T-helper 1 cell (primary cell): ENCODE measurements at places on chromosomes 1 and 21.

- no peak for DNase-seq
Measured at GRCh38 chr1:10857687-10858086, 61.2 kb upstream of the CASZ1 start.

DNA sequence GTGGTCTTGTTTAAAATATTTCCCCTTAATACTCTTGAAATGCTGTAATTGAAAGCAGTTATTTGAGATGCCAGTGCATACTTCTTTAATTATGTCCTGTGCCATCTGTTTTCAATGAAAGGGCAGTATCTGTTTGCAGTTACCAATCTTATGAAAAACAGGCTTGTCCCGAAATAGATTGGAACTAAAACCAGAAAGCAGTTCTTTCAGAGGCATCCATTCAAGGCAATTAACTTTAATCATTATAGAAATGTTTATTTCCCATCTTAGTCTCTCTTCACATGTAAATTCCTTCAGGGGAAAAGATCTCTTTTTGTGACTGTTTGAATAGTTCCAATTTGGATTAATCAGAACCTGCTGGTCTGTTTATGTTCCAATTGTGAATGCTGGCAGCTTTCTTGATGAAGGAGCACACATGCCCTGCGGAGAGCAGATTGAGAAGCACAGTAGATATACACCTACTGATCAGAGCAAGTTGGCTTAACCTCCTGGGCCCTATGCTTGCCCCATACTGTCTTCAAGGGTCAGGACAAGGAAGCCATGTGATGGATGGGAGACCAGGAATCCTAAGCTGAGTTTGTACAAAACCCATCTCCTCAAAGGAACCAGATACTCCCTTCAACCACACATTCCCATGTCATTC, 41.6 kb upstream of the MROH9 start:
- no peak for DNase-seq

GRCh38 chr1:221718381-221719277, 23.3 kb downstream of the DUSP10 start:
- no peak for DNase-seq

GRCh38 chr21:18677632-18678031, 274.0 kb upstream of the TMPRSS15 start:
- no peak for DNase-seq

GRCh38 chr1:39799770-39800470, 11.3 kb upstream of the BMP8B start:
- peak; percentile 46 for DNase-seq

DNA sequence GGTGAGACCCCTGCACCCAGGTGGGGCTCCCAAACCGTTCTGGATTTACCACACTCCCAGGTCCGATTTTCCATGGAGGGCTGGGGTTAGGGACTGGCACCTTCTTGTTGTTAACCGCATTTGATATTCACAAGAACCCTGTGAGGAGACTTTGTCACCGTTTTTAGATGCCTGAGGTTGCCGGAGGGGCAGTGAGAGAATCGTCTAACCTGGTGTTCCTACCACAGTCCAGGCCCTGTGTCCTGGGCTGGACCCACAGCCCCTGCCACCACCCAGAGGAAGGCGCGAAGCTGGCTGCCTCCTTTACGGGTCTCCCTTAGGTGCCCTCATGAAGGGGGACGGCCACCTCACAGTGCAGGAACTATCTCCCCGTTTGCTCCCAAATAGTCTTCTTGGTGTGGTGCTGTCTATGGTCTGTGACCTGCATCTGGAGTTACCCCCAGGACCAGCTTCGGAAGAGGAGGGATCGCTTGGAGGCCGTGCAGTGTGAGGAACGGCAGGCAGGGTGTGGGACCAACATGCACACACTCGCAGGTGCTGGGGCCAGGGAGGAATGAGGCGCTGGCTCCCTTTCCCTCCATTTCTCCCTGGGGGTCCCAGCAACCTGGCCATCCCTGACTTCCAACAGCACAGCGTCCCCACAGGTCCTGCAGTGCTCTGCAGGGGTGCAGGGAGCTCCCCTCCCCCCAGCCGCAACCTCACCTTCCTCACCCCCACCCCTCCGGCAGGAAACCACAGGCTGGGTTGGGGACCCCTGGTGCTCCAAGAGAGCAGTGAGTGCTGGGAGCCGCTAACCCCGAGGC, 7.0 kb downstream of the SIM2 start:
- no peak for DNase-seq

DNA sequence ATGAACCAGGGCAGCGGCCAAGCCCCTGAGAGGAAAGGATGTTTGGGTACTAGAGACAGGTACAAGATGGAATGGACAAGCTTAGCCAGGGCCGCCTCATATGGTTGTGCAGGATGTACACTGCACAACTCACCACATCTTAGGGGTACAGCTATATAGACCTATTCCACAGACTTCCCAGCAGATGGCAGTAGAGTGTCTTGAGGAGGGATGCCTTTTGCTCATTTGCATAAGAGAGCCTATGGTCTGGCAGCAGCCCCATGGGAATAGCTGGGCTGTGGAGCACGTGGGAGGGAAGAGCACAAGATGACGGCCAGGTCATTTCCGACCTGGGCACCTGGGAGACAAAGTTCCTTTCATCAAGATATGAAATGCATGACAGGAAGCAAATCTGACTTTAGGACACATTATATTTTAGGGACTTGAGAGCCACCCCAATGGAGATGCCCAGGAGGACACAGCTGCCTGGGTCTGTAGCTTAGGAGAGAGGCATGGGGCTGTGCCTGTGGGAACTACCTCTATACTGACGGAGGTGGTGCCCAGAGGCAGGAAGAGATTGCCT, 215.5 kb downstream of the KCNJ6 start:
- no peak for DNase-seq

- no peak for DNase-seq
Measured at GRCh38 chr1:26010825-26011224, 10.8 kb upstream of the EXTL1 start.

GRCh38 chr1:237834461-237834860, 56.3 kb downstream of the ZP4 start:
- no peak for DNase-seq

DNA sequence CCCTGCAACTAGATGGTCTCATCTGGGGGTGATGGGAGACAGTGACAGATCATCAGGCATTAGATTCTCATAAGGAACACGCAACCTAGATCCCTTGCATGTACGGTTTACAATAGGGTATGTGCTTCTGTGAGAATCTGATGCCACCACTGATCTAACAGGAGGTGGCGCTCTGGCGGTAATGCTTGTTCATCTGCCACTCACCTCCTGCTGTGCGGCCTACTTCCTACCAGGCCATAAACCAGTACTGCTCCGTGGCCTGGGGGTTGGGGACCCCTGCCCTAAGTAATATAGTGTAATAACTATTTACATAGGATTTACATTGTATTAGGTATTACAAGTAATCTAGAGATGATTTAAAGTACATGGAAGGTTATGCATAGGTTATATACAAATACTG, 134.9 kb downstream of the CLEC20A start:
- no peak for DNase-seq

- DNase-seq: no peak
Measured at GRCh38 chr1:117967477-117967876, 37.9 kb downstream of the WDR3 start.

- peak; percentile 41 for DNase-seq
Measured at GRCh38 chr1:26723013-26723991, 27.5 kb downstream of the ARID1A start.

- DNase-seq: no peak
Measured at GRCh38 chr1:219236933-219237610, 63.4 kb downstream of the LYPLAL1 start.

DNA sequence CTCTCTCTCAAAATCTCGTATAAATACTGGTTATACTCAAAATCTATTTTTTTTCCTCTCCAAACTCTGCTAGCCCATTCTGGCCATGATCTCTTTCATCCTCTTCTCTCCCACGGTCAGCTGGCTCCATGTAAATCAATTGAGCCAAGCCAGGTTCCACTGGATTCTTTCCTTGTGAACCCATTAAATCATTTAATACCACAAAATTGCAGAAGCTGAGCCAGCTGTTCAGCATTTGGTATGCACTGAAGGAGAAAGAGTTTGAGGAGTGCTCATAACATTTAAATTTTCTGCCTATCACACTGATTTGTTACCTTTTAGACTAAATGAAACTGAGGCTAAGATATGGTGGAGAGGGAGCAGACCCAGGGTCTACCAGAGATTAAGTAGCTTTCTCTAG, 29.1 kb upstream of the TADA1 start:
- no peak for DNase-seq

GRCh38 chr1:12600335-12600734, 17.7 kb downstream of the DHRS3 start:
- no peak for DNase-seq

- no peak for DNase-seq
Measured at GRCh38 chr1:171116676-171117075, 26.0 kb downstream of the FMO3 start.

GRCh38 chr1:161868832-161869231, 102.7 kb downstream of the ATF6 start:
- no peak for DNase-seq

DNA sequence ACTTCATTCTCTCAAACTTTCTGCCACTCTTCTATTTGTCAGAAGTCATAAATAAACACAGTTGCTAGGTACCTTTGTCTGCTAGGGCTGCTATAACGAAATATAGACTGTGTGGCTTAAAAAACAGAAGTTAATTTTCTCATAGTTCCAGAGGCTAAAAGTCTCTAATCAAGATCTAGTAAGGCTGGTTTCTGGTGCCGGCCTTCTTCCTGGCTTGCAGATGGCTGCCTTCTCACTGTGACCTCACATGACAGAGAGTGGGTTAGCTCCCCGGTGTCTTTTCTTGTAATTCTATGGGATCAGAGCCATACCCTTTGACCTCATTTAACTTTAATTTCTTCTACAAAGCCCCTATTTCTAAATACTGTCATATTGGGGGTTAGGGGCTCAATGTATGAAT, 5.9 kb downstream of the PDC start:
- DNase-seq: no peak

- no peak for DNase-seq
Measured at GRCh38 chr21:26845066-26845758, at the start of gene ADAMTS1. ADAMTS1 (minus strand) TSS chr21:26845409; CDS start chr21:26844954, 455 bp downstream.

GRCh38 chr1:61570191-61570590, 154.8 kb downstream of the TM2D1 start:
- DNase-seq: no peak

DNA sequence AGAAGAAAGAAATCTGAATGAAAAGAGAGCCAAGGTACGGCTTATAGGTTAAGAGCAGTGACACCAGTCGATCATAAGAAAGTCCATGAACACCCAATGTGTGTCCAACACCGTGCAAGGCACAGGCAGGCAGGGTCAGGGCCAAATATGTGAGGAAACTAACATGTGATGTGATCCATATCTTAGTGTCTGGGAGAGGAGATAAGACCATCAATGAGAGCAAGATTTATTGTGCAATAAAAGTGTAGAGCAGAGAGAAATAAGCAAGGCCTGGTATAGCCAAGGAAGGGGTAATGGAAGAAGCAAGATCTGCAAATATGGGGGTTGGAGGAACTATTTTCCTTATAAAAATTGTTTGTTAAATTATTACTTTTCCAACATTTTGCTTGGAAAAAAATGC, 198.8 kb downstream of the CRB1 start:
- no peak for DNase-seq

GRCh38 chr1:90948301-90948700, 73.5 kb downstream of the ZNF644 start:
- DNase-seq: no peak
